ENCODE measurements at places on chromosomes 3 and 15. TPM values are rescaled to one million over a fixed set of nuclear protein-coding genes. Genes with fewer than 3 reads are reported as not detected.

GRCh38 chr3:160400030-160400701 is 716 bp downstream of the SMC4 start:
- no peaks in the 10 kb centered on the region for H3K36me3 ChIP-seq
- H3K27me3 ChIP-seq: no peaks in the 10 kb centered on the region
- DNase-seq: peak; percentile 70
- H3K4me1 ChIP-seq: peaks cover 9% of the 10 kb centered on the region

GRCh38 chr3:15819576-15819975 is 21.8 kb upstream of the ANKRD28 start:
- DNase-seq: no peak
- no peak overlapping the region for H3K27ac ChIP-seq
- no peaks in the 10 kb centered on the region for H3K27me3 ChIP-seq
- no peak overlapping the region for H3K4me3 ChIP-seq

DNA sequence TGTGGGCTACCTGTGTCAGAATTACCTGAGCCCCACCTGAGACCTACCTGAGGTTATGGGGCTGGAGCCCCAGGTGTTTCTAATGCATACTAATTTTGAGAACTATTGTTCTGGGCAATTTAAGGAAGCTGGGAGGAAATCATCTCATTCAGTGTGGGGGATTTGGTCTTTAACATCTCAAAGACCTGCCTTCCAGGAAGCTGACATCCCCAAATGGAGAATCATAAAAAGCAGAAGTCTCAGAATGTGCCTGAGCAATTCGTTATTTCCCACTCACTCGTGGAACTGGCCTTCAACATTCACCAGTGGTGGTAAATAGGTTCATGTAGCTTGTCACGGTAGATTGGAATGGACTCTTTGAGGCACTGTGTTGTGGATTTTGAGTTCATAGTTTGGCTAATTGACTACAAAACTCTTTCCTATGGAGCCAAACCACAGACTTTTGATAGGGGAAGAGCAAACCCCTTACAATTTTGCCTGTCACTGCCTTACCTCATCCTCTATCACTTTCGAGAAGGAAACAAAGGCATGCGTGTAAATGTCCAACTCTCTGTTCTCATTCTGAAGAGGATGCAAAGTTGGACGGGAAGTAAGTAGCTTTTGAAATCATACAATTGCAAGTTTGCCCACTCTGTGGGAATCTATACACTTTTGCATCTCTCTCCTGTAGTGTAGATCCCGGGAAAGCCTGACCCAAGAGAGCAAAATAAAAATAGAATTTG is 521.0 kb upstream of the MDFIC2 start:
- H3K4me1 ChIP-seq: peaks cover 11% of the 10 kb centered on the region
- H3K27ac ChIP-seq: no peak overlapping the region
- H3K4me3 ChIP-seq: no peak overlapping the region
- no peak for DNase-seq

DNA sequence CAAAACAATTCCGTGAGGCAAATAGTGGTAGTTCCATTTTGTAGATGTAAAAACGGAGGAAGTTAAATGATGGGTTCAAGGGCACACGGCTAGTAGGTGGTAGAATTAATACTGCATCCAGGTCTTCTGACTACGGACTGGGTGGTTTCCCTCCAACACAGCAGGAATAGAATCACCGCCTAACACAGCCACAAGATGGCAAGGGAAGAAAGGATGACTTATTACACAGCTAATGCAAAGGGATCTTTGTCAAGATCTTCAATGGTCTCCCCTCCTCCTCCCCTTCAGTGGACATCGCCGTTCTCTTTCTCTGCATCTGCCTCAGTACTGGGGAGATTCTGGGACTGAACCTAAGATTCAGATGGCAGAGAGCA is 524 bp upstream of the TOPBP1 start:
- peak overlapping the region; percentile 28 for H3K4me3 ChIP-seq
- DNase-seq: no peak
- no peaks in the 10 kb centered on the region for H3K27me3 ChIP-seq
- H3K27ac ChIP-seq: peak overlapping the region; percentile 67

DCP1A gene
- 26.6 TPM for total RNA-seq

C3orf80 gene
- total RNA-seq: 0.17 TPM

DNA sequence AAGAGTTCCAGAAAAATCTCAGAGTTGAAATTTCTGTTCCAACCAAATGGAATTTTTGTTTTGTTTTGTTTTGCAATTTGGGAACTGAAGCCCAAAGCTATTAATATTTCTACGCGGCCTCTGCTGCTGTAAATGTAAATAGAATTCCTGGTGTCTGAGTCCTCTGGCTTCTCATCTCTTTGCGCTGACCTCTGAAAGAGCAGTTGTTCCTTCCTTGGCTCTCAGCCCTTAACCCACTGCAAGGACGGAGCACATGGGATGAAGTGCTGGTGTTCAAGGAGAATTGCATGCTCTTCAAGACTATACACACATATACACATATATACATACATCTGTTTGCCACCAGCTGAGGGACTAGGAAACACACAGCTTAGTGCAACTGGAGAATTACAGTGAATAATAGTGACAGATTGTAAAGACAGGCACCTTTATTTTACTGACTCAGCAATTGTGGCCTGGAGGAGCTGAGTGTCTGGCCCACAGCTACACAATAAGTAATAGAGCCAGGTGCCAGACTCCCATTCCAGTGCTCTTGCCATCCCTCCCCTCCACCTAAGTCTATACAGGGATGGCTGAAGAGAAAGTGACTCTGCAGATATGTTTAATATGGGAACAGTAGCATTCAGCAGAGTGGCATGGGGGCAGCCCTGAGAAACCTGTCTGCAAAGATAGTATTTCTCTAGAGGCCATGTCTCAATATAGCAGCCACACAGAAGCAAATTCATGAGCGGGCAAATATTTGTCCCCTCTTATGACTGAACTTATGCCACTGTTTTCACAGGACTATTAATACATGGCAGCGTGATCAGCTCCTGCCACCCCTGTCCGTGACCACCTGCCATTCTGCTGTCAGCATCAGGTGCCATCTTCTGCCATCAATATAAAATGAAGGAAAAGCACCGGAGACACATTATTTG is 42.3 kb downstream of the NEK10 start:
- no peaks in the 10 kb centered on the region for H3K4me1 ChIP-seq
- no peaks in the 10 kb centered on the region for H3K27me3 ChIP-seq
- H3K27ac ChIP-seq: no peak overlapping the region
- H3K36me3 ChIP-seq: no peaks in the 10 kb centered on the region
- H3K4me3 ChIP-seq: no peak overlapping the region

DNA sequence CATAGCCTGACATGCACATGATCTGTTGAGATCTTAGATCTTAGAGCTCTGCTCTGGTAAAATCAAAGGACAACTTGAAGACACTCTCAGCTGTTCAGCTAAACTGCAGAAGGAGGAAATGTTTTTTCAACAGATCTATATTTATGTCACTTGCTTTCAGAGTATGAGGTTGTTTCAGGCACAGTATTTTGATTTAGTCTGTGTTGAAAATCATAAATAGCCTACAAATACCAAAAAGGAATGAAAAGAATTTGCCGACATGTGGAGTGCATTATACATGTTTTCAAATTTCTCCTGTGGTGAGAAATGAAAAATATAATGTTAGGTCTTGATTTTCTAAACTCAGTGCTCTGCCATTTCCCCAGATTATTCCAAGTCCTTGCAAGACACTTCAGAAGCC is 1118.4 kb downstream of the TBL1XR1 start:
- H3K27ac ChIP-seq: no peak overlapping the region
- no peaks in the 10 kb centered on the region for H3K36me3 ChIP-seq
- no peaks in the 10 kb centered on the region for H3K4me1 ChIP-seq
- no peak overlapping the region for H3K4me3 ChIP-seq
- no peak for DNase-seq

- DNase-seq: no peak
- no peaks in the 10 kb centered on the region for H3K36me3 ChIP-seq
- no peak overlapping the region for H3K4me3 ChIP-seq
- H3K27me3 ChIP-seq: peaks cover 7% of the 10 kb centered on the region
Measured at GRCh38 chr3:150084128-150084527, 113.4 kb upstream of the PFN2 start.

FOXP1 gene
- total RNA-seq: 21.3 TPM

THBS1 gene
- 429 TPM for total RNA-seq

DNA sequence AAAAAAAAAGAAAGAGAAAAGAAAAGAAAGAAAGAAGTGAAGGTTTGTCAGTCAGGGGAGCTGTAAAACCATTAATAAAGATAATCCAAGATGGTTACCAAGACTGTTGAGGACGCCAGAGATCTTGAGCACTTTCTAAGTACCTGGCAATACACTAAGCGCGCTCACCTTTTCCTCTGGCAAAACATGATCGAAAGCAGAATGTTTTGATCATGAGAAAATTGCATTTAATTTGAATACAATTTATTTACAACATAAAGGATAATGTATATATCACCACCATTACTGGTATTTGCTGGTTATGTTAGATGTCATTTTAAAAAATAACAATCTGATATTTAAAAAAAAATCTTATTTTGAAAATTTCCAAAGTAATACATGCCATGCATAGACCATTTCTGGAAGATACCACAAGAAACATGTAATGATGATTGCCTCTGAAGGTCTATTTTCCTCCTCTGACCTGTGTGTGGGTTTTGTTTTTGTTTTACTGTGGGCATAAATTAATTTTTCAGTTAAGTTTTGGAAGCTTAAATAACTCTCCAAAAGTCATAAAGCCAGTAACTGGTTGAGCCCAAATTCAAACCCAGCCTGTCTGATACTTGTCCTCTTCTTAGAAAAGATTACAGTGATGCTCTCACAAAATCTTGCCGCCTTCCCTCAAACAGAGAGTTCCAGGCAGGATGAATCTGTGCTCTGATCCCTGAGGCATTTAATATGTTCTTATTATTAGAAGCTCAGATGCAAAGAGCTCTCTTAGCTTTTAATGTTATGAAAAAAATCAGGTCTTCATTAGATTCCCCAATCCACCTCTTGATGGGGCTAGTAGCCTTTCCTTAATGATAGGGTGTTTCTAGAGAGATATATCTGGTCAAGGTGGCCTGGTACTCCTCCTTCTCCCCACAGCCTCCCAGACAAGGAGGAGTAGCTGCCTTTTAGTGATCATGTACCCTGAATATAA is 2.0 kb downstream of the B2M start:
- H3K27ac ChIP-seq: no peak overlapping the region
- DNase-seq: no peak
- H3K36me3 ChIP-seq: peaks cover 33% of the 10 kb centered on the region
- H3K4me1 ChIP-seq: peaks cover 5% of the 10 kb centered on the region
- H3K4me3 ChIP-seq: no peak overlapping the region

DNA sequence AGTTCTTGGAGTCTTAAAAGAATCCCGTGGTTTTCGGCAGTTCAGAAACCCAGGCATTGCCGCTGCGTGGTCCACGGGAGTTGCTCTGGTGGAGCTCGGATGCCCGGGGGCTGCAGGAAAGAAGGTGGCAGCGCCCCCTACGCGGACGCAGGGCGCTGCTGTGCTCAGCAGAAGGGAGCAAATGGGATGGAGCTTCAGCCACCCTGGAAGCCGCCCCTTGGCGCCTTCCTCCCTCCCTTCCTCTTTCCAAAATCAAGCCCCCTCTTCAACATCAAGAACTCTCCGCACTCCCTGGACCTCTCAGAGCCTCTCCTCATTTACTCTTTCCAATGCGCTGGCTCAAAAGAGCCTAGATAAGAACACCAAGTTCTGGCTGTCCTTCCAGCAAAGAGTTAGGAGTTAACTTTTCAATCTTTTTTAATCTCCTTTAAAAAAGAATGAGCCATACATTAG is 880 bp upstream of the CHRNA7 start:
- no peak overlapping the region for H3K4me3 ChIP-seq
- no peak overlapping the region for H3K27ac ChIP-seq
- no peaks in the 10 kb centered on the region for H3K4me1 ChIP-seq
- DNase-seq: peak; percentile 25
- no peaks in the 10 kb centered on the region for H3K36me3 ChIP-seq

DNA sequence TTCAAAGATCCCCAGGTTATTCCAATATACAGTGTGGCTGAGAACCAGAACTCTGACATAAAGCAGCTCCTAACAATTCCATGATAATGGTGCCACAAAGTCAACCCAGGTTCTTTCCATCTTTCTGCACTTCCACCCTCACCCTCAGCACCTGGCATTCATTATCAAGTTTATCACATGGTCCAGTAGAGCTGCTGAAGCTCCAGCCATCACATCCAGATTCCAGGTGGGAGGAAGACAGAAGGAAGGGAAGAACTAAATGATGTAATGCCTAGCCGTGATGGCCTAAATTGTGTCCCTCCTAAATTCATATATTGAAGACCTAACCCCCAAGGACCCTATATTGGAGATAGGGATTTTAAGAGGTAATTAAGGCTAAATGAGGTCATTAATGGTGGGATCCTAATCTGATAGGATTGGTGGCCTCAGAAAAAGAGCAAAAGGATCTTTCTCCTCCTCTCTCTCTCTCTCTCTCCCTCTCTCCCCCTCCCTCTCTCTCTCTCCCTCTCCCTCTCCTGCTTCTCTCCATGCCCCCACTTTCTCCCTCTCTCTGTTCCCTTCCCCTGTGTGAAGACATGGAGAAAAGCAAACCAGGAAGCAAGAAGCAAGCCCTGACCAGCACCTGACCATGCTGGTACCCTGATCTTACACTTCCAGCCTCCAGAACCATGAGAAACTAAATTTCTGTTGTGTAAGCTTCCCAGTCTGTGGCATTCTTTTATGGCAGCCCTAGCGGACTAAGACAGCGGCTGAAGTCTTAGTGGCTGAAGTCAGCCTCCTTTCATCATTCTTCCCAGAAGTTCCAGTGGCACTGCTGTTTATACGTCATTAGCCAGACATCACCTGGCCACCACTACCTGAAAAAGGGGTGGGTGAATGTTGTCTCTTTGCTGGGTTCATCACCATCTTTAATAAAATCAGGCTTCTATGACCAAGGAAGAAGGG is 369.7 kb upstream of the PROK2 start:
- peaks cover 22% of the 10 kb centered on the region for H3K4me1 ChIP-seq
- H3K27me3 ChIP-seq: no peaks in the 10 kb centered on the region
- H3K4me3 ChIP-seq: no peak overlapping the region

GRCh38 chr3:154904328-154904727 is 175.8 kb upstream of the MME start:
- no peak overlapping the region for H3K4me3 ChIP-seq
- H3K27ac ChIP-seq: no peak overlapping the region
- no peak for DNase-seq
- no peaks in the 10 kb centered on the region for H3K4me1 ChIP-seq
- no peaks in the 10 kb centered on the region for H3K36me3 ChIP-seq

TNFSF10 gene
- 88.9 TPM for total RNA-seq

- DNase-seq: no peak
- peaks cover 13% of the 10 kb centered on the region for H3K4me1 ChIP-seq
Measured at GRCh38 chr3:188775412-188775811, 396.4 kb upstream of the TPRG1 start.

Measured in adrenal gland (tissue), 19 donors.